ENCODE measurements at places on chromosomes 6 and 20.
A peak's percentile ranks its signal among the peaks of the same experiment; 100 is the strongest.

DNA sequence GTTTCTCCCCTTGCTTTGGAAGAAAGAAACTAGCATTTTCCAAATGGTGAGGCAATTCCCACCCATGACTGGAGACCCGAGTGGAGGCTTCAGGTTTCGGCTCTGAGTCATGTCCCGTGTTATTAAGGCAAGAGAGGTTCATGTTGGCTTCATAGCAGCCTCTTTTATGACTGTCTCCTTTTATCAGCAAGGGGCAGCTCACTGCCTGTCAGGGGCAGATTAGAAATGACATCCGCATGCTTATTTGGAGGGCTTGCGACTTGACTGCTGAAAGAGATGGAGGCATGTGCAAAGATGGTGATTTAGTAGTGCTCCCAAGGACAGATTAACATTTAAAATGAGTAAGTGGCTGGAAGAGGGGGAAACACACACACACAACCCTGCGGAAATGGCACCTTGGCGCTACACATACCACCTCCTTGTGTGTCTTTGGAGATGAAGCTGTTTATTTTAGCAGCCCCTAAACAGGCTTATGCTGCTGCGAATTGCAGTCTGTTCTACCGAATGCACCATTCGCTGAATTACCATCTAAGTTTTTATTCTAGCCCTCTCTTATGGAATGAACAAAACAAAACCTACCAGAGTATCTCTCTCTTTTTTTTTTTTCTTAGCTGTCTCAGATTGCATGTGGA is 52.1 kb upstream of the VSTM2L start:
- DNase-seq, result no peak

DNA sequence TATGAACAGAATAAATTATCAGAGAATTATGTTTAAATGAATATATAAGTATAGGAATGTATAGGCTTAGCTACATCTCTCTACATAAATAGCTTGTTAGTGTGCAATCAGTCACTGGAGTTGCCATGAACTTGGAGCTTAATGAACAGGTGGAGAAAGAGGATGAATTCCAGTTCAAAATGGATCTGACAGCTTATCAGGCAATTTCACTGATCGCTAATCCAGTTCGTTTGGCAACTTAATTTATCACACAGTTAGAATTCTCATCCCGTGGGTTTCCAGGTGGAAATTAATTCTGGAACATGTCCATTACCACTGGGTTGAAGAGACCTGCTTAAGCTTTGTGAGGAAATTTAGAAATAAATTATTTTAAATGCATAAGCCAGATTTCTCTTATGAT is 118.1 kb downstream of the MACROD2 start:
- no peak for DNase-seq

- no peak for DNase-seq
Observed at GRCh38 chr6:165098165-165098564, 211.2 kb downstream of the C6orf118 start.

DNA sequence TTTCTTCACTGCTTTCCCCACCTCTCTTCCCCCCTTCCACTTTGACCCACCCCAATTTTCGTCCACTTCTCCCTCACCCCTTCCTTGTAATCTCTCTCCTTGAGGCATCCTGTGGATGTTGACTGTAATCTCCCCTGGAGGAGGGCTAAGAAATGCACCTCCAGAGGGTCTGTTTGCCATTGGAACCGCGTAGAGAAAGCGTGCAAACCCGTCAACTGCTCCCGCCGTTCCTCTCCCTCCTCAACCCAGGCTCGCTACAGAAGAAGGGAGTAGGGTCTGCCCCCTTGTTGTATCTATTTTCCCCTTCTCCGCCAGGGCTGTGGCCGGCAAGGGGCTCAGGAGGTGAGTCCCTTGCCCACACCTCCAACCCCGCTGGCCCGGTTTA is 502 bp upstream of the HTR1E start:
- DNase-seq, result no peak

DNA sequence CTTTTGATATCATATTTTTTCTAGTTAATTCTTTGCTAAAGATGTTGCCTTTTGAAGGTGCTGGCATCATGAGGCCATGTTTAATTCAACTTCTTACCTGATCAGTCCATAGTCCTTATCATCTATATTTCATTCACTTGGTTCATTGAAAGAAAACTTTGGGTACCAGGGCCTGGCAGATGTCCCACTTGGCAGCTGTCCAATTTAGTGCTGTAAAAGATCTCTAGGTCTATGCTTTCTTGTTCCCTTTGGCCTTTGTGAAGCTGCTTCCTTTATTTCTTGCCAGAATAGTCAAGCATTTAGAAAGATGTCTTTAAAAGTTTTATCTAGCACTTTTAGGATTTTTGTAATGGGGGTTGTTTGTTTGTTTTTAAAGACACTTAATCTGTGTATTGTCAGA is 61.7 kb upstream of the EYA4 start:
- no peak for DNase-seq

- peak; percentile 74 for DNase-seq
Observed at GRCh38 chr6:53956068-53956711, 155.1 kb upstream of the MLIP start.

DNA sequence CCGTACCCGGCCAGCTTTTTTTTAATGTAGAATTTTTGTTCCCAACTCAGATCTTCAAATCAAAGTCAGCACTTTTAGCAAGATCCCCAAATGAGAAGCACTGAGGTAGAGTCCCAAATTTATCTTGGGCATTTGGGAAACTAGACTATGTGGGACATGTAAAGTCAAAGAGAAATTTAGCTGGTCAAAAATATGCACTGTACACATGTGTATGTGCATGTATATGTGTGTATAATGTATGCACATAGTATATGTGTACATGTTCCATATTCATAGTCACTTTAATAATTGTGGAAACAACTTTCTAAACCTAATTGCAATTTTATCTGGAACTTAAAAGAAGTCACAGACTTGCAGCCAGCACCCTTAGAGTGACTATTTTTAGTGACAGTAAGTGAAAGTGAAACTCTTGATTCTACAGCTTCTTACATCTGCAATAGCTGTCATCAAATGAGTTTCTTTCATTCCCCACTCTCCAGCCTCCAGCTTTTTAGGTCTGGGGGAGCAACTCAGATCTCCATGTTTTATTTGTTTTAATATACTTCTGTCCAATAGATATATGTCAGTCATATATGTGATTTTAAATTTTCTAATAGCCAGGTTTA is 53.6 kb downstream of the CDC40 start:
- no peak for DNase-seq

DNA sequence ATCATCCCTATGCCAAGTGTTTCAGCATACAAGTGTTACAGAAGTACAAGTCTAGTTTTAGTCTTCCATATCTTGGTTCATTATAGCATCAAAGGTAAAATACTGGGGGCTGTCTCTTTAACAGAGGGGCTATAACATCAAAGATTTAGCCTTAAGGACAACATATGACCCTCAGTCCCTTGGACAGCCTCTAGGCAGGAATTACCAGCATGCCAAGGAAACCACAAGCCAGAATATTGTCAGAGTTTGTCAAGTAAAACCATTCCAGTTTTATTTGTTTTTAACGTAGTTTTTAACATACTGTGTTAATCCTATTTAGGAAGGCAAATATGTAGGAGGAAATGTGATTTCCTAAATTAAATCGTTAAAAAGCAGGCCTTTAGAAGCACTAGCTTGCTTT is 18.6 kb downstream of the ZKSCAN8 start:
- no peak for DNase-seq

DNA sequence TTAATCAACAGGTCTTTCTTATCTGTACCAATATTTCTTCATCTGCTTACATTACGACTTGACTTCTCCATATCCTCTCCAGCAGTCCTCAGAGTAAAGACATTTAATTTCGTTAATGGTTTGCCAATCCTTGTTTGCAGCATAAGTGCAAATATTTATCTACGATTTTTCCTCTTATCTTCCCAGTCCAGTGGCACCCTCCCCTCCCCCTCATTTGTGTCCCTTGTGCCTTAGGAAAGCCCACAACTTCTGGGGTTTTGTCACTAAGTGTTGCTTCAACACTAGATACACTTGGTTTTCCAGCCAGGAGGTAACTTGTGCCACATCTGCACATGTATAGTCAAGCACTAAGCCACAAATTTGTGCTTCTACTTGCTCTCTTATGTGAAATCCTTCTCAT is 327.2 kb downstream of the CBLN4 start:
- DNase-seq, result no peak

GRCh38 chr20:1846341-1846740 is 48.9 kb upstream of the SIRPA start:
- no peak for DNase-seq

DNA sequence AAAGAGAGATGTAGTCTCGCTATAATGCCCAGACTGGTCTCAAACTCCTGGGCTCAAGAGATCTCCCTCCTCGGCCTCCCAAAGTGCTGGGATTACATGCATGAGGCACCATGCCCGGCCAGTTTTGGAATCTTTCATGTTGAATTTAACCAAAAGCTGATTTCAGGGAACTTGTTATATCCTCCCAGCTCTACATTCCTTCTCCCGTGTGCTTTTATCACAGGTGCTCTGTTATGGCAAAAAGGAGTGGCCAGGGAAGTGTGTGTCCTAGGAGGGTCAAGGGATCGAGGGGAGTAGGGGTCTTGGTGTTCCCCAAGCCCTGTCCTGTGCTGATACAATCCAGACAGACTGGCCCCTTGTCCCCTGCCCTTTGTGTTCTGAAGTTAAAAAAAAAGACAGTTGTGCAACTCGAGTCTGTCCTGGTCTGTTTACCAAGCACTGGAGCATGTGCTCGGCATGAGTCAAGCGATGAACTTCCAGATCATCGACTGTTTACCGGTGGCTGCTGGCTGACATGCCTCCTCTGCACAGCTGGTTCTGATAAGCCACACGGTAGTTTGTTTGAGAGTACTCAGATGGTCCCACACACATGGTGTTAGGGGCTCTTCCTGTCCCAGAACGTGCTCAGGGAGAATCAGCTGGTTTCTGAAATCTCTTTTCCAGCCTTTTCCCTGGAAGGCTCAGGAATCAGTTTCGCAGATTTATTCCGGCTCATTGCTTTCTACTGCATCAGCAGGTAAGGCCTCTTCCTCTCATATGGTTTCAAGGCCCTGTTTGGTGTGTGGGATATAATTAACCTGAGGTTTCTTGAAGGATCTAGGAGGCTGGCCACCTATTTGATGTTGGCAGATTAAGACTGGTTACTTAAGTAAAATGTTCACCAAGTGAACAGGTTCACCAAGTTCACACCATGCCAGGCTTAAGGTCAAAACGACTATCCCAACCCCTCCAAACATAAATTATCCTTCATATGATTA is 52.6 kb upstream of the NAA20 start:
- peak; percentile 48 for DNase-seq

DNA sequence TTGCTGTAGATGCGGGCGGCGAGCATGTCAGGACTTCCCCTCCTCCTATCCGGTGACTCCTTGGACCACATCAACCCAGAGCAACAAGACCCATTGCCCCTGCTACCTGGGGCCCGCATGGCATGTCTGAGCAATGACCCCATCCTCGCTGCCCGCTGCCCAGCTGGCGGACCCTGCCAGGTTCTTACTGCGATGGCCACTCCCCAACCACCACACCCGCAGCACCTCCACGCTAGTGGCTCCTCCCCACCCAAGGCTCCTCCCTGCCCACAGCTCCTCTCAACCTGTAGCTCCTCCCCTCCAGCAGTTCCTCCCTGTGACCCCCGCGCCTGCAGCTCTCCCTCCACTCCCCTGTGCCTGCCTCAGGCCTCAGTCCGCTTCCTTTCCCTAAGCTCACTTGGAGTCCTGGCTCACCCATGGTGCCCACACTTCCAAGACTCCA is 17.6 kb upstream of the SERPINB9 start:
- DNase-seq, result no peak

- DNase-seq, result no peak
Observed at GRCh38 chr6:41511443-41512060, 34.6 kb upstream of the FOXP4 start.

GRCh38 chr6:28757429-28758045 is 166.2 kb downstream of the TRIM27 start:
- no peak for DNase-seq

GRCh38 chr6:6997263-6998193 is 110.2 kb upstream of the RREB1 start:
- no peak for DNase-seq

GRCh38 chr6:85449388-85449817 is 480 bp upstream of the NT5E start:
- peak; percentile 52 for DNase-seq

GRCh38 chr6:159790956-159791598 is 810 bp downstream of the MRPL18 start:
- DNase-seq, result peak; percentile 11

GRCh38 chr6:34522761-34523160 is 33.4 kb downstream of the SPDEF start:
- DNase-seq, result no peak

GRCh38 chr6:165718491-165718891 is 55.5 kb upstream of the PDE10A start:
- no peak for DNase-seq

- peak; percentile 21 for DNase-seq
Observed at GRCh38 chr6:125201961-125202729, 48.6 kb downstream of the TPD52L1 start.

- no peak for DNase-seq
Observed at GRCh38 chr6:722608-723007, 29.7 kb upstream of the EXOC2 start.

GRCh38 chr6:121800047-121800446 is 364.6 kb downstream of the GJA1 start:
- no peak for DNase-seq

GRCh38 chr20:50434321-50434652 is 75.9 kb upstream of the PTPN1 start:
- DNase-seq, result no peak

GRCh38 chr6:71446057-71446456 is 157.4 kb downstream of the OGFRL1 start:
- no peak for DNase-seq

GRCh38 chr6:32210191-32210601 is 13.7 kb downstream of the NOTCH4 start:
- no peak for DNase-seq

- DNase-seq, result no peak
Observed at GRCh38 chr6:106473812-106474211, 113.3 kb downstream of the CRYBG1 start.

DNA sequence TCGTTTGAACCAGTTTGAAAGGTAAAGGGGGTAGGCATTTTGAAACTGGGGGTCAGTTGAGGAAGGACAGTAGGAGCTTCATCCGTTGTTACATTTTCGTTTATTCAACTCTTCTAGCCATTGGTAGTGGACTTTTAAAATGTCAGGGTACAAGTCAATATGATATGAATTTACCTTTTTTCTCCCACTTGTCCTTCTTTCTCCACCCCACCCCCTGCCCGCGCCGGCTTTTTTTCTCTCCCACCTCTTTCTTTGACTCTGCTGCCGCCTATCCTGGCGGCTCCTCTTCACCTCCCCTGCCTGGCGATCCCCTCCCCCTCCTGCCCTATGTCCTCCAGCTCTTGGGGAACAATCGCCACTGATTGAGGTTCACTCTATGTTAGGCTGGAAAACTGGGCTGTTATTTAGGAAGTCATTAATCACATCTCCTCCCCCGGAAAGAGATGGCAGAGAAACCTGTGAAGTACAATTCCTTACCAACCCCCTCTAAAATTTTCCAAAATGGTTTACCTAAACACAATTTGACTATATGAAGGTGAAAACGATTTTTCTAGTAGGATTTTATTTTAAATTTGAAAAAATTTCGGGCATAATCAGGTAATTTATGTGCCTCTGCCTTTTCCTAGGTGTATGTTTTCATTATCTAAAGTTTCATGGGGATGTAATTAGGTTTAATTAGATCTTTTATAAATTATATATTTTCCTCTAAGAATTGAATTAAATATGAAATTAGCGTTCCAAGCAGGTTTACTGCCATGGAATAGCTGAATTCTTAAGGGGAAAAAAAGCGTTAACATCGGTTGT is 778 bp upstream of the LIN28B start:
- DNase-seq, result no peak
